ENCODE measurements at places on chromosomes 2 and 18.

GRCh38 chr2:3204031-3204821, 173.4 kb downstream of the EIPR1 start:
- no peak for DNase-seq

DNA sequence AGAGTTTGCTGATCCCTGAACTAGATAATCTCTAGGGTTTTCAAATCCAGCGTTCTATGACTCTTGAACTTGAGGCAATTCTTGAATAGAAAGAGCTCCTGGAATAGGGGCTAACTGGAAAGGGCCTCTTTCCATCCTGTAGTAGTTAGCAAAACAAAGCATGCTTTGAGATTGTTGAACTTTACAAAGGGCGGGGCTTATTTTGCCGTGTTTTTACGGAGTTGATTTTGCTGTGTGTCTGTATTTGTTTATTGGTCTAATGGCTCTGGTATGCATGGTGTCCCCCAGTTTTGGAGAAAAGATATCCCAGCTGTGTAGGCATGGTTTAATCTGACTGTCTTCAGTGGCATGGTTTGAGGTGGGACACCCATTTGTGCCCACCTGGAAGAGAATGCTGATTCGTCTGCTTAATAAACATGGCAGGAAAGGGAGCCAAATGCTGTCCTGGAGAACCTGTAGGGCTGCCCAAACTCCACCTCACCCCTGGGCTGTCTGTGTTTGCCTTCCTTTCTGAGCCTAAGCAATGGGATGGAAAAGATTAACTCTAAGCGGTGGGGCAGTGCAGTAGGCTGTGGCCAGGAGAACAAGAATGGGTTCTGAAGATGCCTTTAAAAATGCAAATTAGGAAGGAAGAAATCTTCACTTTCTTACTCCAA, 74.1 kb upstream of the FOSL2 start:
- DNase-seq = no peak

DNA sequence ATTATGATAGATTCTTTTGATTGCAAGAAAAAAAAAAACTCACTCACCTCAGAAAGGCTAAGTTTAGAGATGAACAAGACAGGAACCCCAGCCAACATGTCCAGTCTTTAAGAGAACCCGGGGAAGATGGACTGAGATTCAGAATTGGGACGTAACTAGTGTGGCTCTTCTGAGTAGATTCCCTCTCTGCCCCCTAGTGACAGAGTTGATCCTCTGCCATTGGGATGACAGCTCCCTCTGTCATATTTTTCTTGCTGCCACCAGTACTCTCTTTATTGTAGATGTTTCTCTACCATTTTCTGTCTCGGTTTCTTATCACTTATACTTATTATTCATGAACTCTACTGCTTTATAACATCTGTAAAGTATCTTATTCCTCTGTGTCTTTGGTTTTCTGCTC, 77.7 kb downstream of the GULP1 start:
- peak; percentile 3 for DNase-seq

GRCh38 chr2:33160191-33160590, 213.4 kb downstream of the LTBP1 start:
- DNase-seq = no peak

DNA sequence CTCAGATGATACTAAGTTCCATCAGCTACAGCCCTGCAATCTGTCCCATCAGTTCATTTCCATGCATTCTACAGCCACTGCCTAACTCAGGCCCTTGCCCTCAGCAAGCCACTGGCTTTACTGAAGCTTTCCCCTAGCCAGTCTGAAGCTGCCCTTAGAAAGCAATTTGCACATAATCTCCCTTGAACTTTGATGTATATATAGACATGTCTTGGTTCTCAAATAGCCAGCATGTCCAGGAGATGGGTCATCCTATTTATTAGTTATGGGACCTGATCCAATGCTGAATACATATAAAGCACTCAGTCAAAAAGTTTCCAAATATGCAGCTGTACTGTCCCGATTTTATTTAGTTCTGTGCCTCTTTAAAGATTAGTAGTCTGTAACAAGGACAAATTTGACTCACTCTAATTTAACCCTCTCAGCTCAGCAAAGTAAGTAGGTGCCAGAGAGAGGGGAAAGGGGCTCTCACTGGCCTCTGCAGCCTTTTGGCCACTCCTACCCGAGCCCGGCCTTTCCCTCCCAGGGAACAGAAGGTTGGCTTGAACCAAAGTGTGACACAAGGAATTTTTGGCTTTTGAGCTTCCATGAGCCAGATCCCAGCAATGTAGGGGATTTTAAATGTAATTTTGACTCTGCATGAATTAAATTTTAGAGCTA, 70.7 kb downstream of the CCDC93 start:
- no peak for DNase-seq

DNA sequence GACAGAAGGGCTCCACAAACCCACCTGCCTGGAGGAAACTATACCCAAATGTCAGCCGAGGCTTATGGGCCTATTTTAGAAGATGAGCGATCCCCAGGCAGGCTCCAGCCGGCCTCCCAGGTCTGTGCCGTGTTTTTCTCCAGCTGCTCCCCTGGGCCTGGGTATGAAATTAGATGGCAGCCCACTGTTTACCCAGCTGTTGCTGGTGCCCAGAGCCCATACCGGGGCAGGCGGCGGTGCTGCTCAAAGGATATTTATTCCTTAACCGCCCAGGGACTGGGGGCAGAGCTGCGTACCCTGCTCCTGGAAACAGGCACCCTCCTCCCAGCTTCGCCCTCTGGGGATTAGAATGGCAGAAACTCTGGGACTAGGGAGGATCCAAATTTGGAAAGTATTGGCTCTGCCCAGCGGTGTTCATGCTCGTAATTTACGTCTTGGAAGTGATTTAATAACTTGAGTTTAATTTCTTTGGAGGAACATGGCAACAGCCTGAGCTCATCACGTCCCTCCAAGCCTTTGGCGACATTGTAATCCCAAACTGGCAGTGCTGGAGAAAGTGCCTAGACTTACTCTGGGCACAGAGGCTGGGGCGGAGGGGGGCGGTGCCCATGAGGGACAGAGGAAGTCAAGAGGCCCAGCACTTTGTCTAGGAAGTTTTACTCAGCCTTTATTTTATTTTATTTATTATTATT, 199.2 kb downstream of the KLHL29 start:
- DNase-seq = no peak

DNA sequence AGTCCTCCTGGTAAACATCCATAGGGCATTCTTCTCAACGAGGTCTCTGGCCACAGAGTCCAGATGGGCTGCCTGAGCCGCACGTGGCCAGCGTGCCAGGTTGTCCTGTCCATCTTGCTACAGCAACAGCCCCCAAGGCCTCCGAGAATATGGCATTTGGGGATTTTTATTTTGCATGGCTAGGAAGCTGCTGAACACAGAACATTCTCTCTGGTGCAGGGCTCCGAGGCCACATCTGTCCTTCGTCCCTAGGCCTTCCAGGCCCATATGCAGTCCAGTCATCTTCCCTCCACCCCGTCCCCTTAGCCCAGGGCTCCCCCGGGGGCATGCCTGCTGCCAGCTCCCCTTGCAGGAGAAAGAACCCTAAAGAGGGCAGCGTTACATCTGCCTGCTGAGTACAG, 2.3 kb downstream of the HDAC4 start:
- no peak for DNase-seq

- DNase-seq = no peak
These were observed 6.8 kb downstream of the STAT1 start for GRCh38 chr2:191006997-191007783.

- DNase-seq = no peak
These were observed 127.4 kb downstream of the PLCL1 start for GRCh38 chr2:197931661-197932312.

- DNase-seq = no peak
These were observed 304.0 kb downstream of the LPIN1 start for GRCh38 chr2:12050396-12050795.

GRCh38 chr2:212912445-212913103, 238.8 kb downstream of the IKZF2 start:
- DNase-seq = no peak

- DNase-seq = no peak
These were observed 72.1 kb upstream of the CTDP1 start for GRCh38 chr18:79607361-79607952.

DNA sequence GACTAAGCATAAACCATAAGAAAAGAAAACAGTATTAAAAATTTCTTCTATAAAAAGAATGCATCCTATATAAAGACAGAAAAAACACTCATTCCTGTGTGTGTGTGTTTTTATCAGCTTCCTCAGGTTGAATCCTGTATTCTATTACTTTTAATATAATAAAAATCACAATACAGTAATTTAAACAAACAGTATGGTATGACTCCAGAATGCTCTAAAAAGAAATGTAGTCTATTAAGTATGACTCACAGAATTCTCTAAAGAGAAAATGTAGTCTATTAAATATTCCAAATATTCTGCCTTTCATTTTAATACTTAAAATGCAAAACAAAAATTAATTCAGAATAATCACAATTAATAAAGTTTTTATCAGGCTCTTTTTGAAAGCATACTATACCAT, 19.8 kb downstream of the CCDC88A start:
- DNase-seq = no peak

DNA sequence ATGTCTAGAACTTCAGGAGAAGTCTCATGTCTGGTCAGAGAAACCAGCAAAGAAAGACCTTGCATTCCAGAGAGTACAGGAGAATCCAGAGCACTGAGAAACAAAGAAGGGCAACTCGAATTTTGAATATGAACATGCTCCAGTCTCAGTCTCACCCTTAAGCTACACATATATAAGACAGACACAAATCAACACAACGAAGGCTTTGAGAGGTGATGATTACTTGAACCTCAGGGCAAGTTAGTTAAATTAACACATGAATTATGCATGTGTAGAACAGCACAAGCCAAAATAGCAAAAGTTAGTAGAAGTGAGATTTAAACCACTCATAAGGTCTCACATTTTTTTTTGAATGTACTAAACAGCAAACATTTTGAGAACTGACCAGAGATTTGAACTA, 29.0 kb upstream of the DOK6 start:
- DNase-seq = no peak

DNA sequence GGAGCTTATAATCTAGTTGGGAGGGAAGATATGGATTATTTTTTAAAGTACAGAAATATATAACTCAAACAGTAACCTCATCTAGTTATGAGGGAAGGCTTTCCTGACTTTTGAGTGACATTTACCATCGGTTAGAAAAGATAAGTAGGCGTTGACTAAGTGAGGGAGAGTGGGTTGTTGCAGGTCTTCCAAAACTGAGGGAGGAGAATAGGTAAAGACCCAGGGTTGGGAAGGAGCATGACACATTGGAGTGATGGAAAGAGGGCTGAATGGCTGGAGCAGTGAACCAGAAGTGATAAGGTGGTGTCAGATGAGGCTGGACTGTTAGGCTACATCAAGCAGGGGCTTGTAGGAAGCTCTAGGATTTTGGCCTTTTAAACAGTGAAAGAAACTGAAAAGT, 10.6 kb upstream of the NUP35 start:
- no peak for DNase-seq

DNA sequence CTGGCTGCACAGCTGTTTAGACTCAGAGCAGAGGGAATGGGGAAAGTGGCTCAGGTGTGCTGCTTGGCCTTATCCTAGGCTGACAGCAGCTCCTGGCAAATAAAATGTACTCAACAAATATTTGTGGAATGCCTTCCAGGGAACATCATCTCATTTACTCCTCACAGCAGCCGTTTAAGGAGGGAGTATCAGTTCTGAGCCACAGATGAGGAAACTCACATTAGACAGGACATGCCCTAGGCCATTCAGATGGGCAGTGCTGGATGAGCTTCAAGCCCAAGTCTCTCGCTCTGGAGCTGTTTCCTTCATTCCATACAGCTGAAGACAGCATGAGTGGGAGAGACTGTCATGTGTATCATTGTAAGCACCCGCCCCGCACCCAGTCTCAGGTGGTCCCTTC, 129.6 kb upstream of the CNGA3 start:
- DNase-seq = no peak
